ENCODE measurements at places on chromosomes 1 and 21. TPM values are rescaled to one million over a fixed set of nuclear protein-coding genes. Genes with fewer than 3 reads are reported as not detected.
A peak's percentile ranks its signal among the peaks of the same experiment; 100 is the strongest.

- no peak for DNase-seq
Observed at GRCh38 chr1:25713961-25714360, 86.0 kb upstream of the SELENON start.

Gene TFF2
- total RNA-seq: not detected

Gene ERMAP
- 3.0 TPM for total RNA-seq

DNA sequence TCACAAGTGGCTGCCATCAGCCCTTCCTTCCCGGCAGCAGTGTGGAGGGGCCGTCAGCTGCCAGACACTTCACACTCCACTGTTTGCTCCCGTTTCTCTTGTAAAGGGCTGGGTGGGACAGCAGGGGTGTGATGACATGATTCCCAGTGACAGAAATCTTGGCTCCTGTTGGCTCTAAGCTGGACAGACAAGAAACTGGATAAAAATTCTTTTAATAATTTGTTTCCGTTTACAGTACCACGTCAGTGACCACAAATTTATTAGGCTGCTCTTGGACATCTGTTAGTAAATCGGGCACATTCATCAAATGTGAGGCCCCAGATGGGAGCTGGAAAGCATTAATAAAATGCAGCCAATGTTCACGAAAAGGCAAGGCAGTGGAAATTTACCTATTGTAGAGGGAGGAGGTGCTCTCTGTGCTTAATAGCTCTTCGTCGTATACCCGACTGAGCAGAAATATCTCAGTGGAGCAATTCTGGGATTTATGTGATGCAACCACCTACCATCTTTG lies 353.7 kb upstream of the GREM2 start:
- no peak for DNase-seq

Gene RTCA
- 24.0 TPM for total RNA-seq

Gene EPS8L3
- not detected for total RNA-seq

Gene CENPF
- 0.29 TPM for total RNA-seq

DNA sequence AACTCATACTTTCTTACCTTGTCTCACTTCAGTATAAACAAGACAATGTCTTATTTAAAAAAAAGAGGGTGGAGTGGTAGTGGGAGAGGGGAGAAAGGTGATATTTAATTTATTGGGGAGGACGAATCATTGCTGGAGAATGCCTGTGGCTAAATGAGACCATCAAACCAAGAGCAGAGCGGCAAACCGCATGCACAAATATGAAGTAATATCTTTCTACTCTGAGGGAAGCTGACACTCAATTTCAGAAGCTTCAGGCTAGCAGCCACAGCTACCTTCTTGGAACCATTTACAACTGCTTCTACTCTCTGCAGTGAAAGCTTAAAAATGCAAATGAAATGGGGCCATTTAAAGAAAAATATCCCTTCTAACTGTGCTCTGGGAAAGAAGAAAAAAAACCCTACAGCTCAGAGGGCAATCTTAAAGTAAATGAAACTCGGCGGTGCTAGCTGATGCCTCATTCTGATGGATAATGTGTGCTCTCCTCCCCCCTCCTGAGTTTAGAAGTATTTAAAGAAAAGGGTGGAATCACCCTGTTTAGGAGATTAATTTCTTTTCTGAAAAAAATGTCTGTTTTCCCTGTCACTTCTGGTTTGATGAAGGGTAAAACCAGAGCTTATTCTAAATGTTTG lies 178.2 kb upstream of the CAMK1G start:
- no peak for DNase-seq

Gene SLC6A17
- 0.19 TPM for total RNA-seq

DNA sequence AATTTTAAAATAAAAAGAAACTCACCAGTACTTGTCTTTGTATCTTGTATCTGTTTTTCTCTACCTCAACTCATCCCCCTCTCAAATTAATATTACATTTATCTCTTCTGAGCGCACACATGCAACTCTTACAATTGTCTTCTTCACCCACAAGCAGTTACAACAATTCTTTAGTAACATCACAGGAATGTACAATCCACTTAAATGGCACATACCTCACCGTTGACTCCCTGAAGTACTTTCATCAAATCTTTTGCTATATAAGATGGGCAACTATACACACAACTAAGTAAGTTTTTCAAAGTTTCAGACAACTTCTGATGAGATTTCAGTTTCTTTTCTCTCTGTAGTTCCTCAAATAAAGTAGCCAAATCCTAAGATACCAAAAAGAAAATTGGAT lies 28.3 kb downstream of the HEATR1 start:
- DNase-seq: no peak

Gene CDA
- 1.8 TPM for total RNA-seq

GRCh38 chr1:156805766-156806511 lies 10.7 kb downstream of the SH2D2A start:
- peak; percentile 57 for DNase-seq

- no peak for DNase-seq
Observed at GRCh38 chr1:203100516-203100869, 14.7 kb upstream of the MYOG start.

DNA sequence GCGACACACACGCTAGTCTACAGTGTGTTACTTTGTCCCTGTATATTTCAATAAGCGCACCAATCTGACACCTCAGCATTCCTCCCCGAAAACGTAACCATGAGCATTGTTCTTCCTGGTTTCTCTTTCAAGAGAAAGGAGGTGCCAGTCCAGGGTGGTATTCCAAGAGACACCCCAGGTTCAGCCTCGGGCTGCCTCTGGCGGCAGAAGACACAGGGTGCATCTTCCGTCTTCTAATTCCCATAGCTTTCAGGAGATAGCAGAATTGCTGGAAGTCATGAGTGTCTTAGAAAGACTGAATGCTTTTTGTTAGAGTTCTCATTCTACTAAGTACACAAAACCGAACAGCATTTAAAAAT lies 15.9 kb upstream of the RGS8 start:
- DNase-seq: no peak

GRCh38 chr1:59061876-59062275 lies 235.0 kb upstream of the FGGY start:
- DNase-seq: peak; percentile 78

DNA sequence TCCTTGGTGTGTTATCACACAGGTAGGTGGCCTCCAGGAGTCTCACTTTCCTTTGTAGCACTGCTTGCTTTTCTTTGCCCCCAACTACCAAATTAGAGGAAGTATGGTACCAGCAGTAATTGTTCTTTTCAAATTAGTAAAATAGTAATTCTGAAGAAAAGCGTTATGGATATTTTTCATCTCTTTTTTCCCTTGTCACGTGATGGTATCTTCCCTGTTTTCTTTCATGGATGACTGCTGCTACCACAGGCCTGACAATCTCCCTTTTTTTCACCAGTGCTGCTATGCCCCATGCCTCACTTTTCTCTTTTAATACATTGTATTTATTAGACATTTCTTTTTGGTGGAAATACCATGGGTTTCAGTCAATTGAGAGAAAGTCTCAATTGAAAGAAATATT lies 3.3 kb downstream of the ZBTB37 start:
- no peak for DNase-seq

Gene ELF3
- 0.22 TPM for total RNA-seq

DNA sequence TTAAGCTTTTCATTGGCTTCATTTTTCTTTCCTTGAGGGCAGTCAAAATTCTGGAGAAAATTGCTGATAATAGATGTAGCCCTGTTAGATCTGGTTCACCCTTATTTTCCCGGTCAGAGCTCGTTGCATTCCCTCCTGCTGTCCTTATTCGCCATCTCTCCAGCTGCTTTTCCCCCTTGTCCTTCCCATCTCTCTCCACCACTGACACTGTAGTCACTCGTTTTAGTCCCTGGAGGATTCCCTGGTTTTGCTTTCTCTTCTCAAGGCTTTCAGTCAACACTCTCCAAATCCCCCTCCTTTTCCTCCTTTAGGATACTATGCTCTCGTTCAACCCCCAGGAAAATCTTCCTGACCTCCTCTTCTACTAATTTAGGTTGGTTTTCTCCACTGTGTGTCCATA lies 83.1 kb downstream of the C21orf91 start:
- DNase-seq: no peak

DNA sequence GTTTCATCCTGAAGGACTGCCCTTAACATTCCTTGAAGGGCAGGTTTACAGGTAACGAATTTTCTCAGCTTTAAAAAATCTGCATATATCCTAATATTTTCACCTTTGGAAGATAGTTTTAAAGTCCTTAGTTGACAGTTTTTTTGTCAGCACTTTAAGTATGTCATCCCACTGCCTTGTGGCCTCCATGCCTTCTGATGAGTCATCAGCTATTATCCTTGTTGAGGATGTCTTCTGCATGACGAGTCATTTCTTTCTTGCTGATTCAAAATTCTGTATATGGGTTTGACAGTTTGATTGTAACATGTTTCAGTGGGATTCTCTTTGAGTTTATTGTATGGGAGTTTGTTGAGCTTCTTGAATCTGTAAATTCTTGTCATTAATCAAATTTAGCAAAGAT lies 500.6 kb downstream of the DISC1 start:
- DNase-seq: no peak

Gene PCAT6
- total RNA-seq: 4.1 TPM

DNA sequence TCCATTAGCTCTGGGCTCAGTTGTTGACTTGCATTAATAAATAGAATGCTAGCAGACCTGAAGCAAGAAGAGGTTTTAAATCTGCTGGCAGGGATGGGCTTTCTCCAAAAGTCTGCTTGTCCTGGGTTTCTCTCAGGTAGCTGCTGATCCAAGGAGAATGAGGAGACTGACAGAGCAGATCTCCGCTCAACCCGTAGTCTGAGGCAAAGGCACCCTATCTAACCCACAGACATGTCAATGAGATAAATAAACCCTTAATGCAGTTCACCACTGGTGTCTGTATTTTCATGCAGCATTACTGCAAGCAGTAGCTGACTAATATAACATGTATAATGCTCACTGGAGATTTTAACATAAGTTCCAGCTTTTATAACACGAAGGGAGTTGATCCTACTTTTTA lies 44.1 kb upstream of the RGS21 start:
- DNase-seq: no peak

DNA sequence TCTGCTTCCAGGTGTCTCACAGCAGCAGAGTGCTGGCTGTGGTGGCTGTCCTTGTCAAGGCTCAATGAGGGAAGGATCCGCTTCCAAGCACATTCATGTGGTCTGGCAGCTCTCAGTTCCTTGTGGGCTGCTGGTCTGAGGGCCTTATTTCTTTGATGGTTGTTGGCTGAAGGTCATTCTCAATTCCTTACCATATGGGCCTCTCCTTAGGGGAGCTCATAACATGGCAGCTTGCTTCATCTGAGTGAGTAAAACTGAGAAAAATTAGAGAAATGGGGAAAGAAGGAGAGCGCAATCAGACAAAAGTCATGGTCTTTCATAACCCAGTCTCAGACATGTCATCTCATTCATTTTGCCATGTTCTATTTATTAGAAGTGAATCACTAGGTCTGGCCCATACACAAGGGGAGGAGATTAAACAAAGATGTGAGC lies 81.7 kb upstream of the TSPAN2 start:
- DNase-seq: peak; percentile 48

GRCh38 chr1:175919001-175919400 lies 175.6 kb upstream of the TNR start:
- no peak for DNase-seq

Gene GLMN
- total RNA-seq: 5.5 TPM

Gene LCE2C
- not detected for total RNA-seq

Gene CD1E
- not detected for total RNA-seq

Gene NCMAP
- not detected for total RNA-seq

Gene FAM229A
- 1.5 TPM for total RNA-seq

DNA sequence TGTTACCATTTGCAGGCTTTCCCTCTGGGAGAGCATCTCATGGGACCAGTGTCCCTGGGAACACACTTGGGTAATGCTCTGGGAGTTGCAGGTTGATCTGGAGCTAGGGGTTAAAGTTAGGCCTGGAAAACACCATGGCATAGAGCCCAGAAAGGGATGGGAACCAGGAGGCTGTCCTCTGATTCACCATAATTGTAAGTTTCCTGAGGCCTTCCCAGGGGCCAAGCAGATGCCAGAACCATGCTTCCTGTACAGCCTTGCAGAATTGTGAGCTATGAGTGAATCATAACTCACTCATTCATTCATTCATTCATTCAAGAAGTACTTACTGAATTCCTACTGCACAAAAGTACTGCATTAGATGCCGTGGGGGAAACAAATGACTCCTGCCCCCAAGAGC lies 50.0 kb downstream of the LACTBL1 start:
- peak; percentile 2 for DNase-seq

Gene TNFSF4
- 0.08 TPM for total RNA-seq

- DNase-seq: no peak
Observed at GRCh38 chr21:16280686-16281091, 550.9 kb downstream of the USP25 start.

GRCh38 chr1:200353232-200353631 lies 56.6 kb downstream of the ZNF281 start:
- DNase-seq: no peak

GRCh38 chr1:94532077-94532476 lies 9.5 kb downstream of the F3 start:
- DNase-seq: no peak

- DNase-seq: no peak
Observed at GRCh38 chr1:70554341-70554740, 143.3 kb downstream of the CTH start.

DNA sequence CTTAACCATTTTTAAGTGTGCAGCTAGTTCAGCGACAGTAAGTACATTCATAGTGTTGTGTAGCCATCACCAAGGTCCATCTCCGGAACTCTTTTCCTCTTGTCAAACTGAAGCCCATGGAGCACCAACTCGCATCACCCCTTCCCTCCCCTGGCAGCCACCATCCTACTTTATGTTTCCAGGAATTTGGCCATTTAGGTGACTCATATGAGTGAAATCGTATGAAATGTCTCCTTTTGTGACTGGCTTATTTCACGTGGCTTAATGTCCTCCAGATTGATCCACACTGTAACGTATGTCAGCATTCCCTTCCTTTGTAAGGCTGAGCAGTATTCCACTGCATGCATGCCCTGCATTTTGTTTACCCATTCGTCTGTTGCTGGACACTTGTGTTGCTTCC lies 2.5 kb downstream of the COL6A2 start:
- DNase-seq: no peak

DNA sequence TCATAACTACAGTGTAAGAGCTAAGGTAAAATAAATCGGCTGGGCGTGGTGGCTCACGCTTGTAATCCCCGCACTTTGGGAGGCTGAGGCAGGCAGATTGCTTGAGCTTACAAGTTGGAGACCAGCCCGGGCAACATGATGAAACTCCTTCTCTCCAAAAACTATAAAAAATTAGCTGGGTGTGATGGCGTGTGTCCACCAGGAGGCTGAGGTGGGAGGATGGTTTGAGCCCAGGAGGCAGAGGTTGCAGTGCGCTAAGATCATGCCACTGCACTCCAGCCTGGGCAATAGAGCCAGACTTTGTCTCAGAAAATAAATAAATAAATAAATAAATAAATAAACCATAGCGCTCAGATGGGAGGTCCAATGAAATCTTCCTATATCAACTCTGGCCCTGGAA lies 16.7 kb upstream of the FAM110D start:
- no peak for DNase-seq

DNA sequence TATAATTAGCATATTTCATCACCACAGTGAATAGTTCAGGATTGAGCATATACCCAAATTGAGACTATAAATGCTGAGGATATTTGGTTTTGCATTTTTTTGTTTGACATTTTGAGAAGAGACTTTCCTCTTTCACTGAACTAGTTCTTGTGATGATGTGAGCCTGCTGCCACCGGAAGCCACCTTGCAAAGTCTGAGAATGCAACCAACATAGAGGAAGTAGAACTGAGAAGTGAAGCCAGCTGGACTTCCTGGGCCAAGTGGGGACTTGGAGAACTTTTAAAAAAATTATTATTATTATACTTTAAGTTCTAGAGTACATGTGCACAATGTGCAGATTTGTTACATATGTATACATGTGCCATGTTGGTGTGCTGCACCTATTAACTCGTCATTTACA lies 102.3 kb downstream of the RPE65 start:
- peak; percentile 54 for DNase-seq

Gene PTPRU
- total RNA-seq: 25.6 TPM

GRCh38 chr1:218226005-218226404 lies 59.1 kb upstream of the RRP15 start:
- DNase-seq: no peak

All from psoas muscle (tissue), 8 donors.